ENCODE measurements at places on chromosomes 3 and 15.

DNA sequence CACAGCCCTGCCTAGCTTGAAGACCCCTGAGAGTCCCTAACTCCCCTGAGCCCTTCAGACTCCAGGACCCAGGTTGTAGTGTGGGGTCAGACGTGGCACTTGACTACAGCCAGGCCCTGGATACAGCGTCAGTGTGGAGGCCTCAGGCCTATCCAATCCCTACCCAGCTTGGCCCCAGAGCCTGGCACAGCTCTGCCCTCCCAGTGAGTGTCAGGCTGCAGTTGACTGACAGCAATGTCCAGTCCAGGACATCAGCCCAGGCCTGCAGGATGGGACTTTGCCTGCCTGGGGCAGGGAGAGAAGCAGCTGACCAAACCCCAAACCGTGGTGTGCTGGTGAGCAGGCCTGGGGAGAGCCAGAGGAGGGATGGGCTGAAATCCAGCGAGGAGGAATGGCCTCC lies 27.3 kb downstream of the KLF13 start:
- no peak for DNase-seq

DNA sequence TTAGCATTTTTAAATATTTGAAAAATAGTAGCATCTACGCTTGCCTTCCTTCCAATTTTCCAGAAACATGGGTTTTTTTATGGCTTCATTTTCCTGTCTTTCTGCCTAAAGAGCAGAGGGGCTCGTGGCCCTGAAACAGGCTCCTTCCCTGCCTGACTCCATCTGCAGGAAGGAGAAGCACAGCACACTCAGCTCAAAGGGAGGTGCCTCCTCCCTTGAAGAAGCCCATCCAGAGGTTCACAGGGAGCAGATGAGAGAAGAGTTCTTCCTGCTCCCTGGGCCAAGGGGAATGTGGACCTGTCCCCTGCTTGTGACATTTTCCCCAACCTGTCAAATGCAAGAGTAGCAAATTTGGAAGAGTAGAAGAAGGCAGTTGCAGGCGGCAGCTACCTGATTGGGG lies 55.8 kb downstream of the BBX start:
- DNase-seq, result no peak

DNA sequence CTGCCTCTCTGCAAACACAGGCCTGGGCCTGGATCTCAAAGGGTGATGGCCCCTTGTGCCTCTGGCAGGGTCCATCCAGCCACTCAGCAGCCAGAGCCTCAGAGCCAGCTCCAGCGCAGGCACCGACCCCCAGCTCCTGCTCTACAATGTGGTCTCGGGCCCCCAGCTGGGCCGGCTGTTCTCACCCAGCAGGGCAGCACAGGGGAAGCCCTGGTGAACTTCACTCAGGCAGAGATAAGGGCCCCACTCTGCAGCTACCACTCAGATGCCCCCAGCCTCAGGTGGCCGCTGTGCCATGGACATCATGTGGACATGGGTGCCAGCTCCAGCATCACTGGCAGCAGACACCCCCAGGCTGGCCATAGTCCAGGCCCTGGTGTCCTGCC lies 173.1 kb downstream of the TBC1D2B start:
- no peak for DNase-seq

DNA sequence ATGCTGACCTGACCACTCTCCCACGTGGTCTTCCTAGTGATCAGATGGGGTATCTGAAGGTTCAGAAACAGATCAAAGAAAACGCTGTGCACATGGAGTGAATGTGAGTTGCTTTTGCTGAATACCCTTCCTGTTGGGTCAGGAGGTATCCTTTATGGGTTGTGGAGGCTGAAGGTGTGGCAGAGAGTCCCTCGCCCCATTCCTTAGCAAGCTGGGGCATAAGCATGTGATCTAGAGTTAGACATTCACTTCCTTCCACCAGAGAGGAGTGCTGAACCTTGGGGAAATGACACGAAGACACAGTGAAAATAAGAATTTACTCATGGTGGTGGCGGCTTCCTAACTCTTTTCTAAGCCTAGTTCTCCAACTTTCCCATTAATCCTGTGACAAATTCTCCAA lies 27.8 kb upstream of the SPTBN5 start:
- no peak for DNase-seq

GRCh38 chr3:123449102-123449996 lies 459 bp upstream of the ADCY5 start:
- DNase-seq, result peak; percentile 16

- no peak for DNase-seq
Observed at GRCh38 chr15:93044301-93045190, 44.5 kb downstream of the RGMA start.

DNA sequence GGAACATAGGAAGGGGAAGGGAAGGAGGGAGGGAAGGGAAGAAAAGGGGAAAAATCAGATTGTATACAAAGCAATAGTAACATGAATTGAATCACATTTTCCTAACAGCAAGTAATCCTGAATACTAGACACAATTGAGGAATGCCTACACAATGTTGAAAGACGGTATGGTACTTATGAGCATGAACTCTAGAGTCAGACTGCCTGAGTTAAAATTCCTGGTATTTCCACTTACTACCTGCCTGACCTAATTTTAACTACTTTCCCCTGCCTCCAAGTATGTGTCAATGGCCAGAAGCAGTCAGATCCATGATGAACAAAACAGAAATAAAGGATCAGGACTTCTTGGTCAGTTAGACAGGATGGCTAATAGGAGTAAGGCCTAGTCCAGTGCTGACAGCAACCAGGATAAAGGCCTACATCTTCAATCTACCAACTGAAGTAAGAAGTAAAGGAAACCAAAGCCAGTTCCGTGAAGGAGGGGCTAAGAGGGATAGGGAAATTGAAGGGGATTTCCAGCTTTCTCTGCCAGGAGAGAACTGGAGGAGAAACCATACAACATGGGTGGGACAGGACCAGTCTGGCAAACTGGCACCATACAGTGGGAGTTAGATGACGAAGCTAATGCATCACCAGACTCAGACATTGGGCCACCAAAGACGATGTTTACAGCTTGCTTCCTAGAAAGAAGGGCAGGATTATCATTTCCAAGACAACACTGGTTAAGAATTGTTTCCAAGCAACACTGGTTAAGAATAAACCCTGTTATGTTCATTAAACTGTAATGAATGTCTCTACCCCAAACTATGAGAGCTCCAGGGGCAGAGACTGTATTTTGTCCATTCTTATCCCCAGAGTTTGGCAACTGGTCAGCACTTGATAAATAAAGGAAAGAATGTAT lies 151.6 kb upstream of the UBE2E2 start:
- no peak for DNase-seq

GRCh38 chr15:51692154-51692553 lies 10.9 kb downstream of the SCG3 start:
- DNase-seq, result no peak

DNA sequence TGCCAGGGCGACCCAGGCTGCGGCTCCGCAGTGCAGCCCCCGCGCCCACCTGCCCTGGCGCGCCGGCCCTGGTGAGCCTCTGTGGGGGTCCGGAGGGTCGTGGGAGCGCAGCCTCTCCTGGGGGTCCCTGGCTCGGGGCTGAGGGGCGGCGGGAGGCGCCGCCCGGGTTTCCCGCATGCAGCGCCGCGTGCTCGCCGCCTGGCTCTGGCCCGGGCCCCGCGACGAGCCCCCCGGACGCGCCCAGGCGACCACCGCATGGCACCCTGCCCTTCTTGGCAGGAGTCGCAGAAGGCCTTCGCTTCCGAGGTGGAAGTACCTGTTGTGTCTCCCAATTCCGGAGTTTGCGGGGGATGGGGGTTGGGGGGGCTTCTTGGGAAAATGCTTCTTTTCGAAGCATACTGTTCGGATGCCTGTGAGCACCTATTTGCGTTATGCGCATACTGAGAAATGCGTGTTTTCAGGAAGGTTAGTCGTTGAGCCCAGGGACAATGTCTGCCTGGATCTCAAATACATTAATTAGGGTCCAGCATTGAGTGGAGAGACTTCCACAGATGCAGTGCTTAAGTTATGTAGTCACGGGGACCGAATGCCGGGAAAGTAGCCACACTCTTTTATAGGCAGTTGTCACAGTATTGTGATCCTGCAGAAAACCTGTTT lies 1.3 kb downstream of the GABRA5 start:
- DNase-seq, result peak; percentile 63

- no peak for DNase-seq
Observed at GRCh38 chr3:16978234-16978920, 93.6 kb downstream of the PLCL2 start.

Measured in NCI-H524 (cell line).